ENCODE measurements at places on chromosomes 4 and X.

- DNase-seq = no peak
Measured at GRCh38 chrX:41257801-41258200, 76.2 kb upstream of the DDX3X start.

GRCh38 chrX:21660156-21660555 lies 2.0 kb upstream of the KLHL34 start:
- DNase-seq = no peak

DNA sequence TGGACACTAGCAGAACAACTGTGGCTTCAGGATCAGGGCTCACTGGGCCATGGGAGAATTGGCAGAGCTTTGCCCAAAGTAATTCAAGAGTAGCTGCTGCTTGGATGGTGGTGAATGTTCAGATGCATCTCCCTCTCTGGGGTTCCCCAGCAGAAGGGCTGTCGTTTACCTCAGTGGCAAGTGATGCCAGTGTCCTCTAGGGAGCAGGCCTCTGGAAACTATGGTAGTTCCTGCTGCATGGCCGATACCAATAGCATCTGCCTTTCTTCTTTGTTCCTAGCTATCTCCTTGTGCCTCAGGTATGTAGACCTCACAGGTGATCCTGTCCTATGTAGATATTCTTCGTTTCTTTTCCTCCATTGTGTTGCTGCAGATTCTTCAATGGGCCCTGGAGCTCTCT lies 26.4 kb downstream of the HMGB2 start:
- DNase-seq = no peak

DNA sequence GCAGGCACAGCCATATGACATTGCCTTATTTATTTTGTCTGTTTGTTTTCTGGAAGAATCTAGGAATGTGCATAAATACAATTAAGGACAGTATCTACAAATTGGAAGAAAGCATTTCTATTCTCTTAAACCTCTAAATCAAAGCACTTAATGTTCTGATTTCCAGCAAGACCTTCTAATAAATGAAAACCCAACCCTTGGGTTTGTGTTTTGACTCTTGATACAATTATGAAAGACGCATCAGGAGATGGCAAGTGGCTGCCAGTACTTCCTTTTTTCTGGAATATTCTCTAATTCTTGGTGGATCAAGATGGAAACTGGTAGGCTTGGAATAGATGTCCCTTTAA lies 437 bp upstream of the CPE start:
- no peak for DNase-seq

DNA sequence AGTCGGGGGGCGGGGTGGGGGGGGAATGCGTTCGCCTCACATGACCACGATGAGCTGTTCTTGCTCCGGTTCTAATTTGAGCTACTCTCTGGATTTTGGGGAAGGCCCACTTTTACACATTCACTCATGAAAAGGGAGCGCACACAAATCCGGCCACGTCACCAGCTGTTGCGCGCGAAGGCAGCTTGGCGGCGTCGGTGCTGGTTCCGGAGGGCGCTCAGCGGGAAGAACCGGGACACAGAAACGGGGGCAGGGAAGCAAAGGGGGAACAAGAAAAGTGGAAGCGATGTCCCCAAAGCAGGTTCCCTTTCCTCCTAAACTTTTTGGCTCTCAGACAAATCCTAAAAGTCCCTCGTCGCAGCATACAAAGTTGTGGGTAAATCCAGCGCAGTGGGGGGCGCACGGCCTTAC lies 605 bp downstream of the ANXA5 start:
- DNase-seq = peak; percentile 86

- no peak for DNase-seq
Measured at GRCh38 chr4:128551280-128551679, 258.2 kb upstream of the JADE1 start.

GRCh38 chr4:138561906-138562305 lies 319.8 kb upstream of the SLC7A11 start:
- no peak for DNase-seq

DNA sequence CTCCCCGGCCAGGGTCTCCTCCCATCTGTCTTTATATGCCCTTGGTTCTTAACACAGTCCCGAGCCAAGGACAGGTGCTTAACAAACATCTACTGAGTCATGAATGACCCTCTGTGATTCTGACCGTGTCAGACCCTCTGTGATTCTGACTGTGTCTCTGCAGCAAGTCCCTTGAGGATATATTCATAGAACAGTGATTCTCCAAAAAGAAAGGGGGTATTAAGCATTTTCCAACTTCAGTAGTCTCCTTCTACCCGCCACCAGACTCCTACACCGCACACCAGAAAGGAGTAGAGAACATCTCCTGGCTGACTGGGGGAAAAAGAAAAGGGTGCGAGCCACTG lies 13.6 kb downstream of the ACSL1 start:
- peak; percentile 36 for DNase-seq

DNA sequence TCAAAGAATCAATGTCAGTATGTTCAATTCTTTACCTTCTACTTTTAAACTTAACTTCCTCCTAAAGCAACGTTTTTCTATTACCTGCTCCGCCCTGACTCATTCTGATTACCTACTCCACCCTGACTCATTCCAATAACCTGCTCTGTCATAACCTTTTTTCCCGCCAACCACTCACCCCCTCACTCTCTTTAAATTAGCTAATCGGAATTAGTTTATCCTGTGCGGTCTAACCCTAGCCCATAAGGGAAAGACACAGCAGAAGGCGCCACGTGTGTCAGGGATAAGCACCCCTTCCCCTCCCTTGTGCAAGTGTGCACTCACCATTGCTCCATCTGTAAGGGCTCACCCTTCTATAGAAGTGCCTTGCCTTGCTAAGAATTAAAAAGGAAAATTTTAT lies 64.4 kb downstream of the EIF4E start:
- DNase-seq = no peak

GRCh38 chr4:160142579-160142978 lies 1039.7 kb downstream of the RAPGEF2 start:
- DNase-seq = no peak

- no peak for DNase-seq
Measured at GRCh38 chr4:6354119-6354518, 84.5 kb downstream of the WFS1 start.

GRCh38 chrX:86148024-86148511 lies at the start of gene DACH2:
TSS of gene DACH2 (plus strand) at chrX:86148451.
- DNase-seq = peak; percentile 25

GRCh38 chr4:48321312-48321711 lies 20.0 kb upstream of the SLAIN2 start:
- DNase-seq = no peak

DNA sequence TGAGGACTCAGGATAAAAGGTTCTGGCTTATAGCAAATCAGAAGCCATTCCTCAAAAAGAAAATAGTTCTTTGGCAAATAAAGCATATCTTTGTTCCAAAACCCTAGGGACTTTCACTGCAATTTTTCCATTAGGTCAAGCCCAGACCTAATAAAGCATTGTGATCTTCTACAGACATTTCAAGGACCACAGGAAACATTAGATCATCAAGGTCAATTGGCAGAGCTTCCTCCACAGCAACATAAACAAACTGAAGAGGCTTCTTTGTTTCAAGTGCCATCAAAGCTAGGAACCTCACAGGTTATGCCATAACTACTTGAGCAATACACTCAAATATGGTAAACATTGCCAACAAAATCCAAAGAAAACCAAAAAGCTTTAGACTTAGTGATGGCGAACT lies 144.9 kb downstream of the ANXA5 start:
- peak; percentile 40 for DNase-seq

DNA sequence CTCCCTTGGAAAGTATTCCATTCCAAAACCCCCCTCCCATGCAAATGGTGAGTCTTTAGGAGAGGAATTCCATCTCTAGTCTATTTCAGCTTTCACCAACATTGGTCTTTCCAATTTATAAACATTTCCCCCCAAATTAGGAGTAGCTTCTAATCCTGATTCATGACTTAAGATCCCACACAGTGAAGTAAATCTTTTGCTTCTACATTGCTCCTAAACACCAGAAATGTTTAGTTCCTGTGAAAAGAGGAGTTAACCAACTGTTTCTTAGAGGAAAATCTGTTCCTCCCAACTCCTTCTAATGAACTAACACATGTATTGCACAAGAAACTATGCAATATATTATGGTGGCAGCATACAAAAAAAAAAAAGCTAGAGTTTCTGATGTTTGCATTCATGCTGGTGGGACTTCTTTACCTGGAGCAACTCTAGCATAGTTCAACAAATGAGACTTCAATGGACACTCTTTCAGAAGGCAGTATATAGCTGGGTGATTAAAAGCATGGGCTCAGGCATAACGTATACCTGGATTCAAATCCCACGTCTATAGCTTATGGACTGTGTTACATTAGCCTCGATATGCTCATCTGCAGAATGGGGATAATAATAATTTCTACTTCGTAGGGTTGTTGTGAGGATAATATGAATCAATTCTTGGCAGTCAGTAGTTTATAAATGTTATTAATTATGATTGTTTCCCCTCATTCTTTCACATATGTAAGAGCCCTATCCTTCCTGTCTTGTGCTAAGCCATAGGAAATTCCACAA lies 131.6 kb upstream of the TMEM164 start:
- peak; percentile 19 for DNase-seq

DNA sequence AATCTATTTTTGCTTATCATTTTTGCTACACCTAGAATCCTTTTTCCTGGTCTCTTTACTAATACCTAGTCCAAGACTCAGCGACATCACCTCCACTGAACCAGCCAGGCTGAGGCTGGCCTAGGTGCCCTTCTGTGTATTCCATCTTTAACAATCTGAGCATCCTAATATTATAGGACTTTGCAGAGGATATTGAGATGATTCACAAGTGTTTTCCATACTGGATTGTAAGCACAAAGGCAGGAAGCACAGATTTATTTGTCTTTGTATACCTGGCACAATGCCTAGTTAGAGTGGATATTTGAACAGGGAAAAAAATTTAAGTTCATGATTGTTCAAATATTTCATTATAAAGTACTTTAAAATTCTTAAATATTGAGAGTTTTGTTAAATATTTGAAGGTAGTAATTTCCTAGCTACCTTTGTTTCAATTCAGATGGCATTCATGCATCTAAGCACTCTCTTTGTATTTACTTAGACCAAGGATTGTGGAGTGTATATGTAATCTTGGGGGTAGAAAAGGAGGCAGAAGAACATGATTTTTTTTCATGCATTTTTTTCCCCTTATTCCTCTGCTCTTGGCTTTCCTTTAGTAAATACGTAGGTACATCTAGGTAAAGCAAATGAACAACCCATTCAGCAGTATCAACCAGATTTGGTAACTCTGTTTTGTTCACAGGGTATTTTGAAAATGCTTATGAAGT lies 18.4 kb downstream of the SMARCA5 start:
- DNase-seq = no peak
